ENCODE measurements at places on chromosomes 4 and X.

GRCh38 chrX:125678258-125678657, 358.6 kb downstream of the TEX13C start:
- DNase-seq = no peak

- DNase-seq = no peak
Measured at GRCh38 chr4:61194571-61194970, 5.6 kb upstream of the ADGRL3 start.

DNA sequence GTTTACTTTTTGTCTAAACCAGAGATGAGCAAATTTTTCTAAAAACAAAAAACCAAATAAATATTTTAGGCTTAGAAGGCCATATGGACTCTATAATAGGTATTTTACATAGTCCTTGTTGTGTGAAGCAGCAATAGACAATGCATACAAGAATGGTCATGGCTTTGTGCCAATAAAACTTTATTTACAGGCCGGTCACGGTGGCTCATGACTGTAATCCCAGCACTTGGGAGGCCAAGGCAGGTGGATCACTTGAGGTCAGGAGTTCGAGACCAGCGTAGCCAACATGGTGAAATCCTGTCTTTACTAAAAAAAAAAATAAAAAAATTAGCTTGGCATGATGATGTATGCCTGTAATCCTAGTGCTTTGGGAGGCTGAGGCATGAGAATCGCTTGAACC, 227.6 kb downstream of the CBR4 start:
- DNase-seq = no peak

DNA sequence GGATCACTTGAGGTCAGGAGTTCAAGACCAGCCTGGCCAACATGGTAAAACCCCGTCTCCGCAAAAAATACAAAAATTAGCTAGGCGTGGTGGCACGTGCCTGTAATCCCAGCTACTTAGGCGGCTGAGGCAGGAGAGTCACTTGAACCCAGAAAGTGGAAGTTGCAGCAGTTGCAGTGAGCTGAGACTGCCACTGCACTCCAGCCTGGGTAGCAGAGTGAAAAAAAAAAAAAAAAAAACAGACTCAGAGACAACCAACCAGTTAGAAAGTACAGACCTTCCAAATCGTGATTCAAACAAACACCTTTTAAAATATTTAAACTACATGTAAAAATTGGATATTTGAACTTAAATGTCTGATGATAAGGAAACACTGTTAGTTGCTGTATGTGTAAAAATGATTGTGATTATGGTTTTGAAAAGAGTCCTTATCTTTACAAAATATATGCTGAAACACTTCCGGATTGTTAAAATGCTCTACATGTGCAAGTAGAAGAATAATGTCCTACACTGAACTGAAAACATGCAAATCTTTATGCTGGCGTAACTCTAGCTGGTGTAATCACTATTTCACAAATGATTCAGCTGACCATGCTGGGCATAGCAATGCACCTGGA, 37.8 kb downstream of the SH3KBP1 start:
- no peak for DNase-seq

GRCh38 chrX:130170752-130171445, 863 bp upstream of the RAB33A start:
- DNase-seq = peak; percentile 51

GRCh38 chrX:45070116-45071007, 130.3 kb downstream of the DIPK2B start:
- DNase-seq = no peak

DNA sequence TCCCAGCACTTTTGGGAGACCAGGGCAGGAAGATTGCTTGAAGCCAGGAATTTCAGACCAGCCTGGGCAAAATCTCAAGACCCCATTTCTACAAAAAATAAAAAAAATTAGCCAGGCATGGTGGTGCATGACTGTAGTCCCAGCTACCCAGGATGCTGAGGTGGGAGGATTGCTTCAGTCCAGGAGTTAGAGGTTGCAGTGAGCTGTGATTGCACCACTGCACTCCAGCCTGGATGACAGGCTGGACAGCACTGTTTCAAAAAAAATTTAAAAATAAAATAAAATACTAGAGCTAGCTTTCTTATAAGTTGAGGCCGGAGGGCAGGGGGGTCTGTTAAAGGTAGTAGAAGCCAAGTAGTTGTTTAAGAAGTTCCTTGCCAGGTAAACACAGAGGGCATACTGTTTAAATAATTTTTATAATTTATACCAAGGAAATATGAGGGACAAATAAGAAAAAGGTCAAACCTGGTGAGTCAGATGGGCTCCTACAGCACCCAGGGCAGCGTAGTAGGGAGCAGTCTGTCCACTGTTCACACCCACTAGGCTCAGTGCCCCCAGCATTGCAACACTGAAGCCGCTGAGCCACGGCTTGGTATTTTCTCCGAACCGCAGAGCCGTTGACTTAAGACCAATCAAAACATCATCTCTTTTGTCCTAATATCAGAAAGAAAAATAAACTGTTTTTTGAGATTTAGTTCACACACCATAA, 17.3 kb downstream of the COQ2 start:
- DNase-seq = no peak

- DNase-seq = no peak
Measured at GRCh38 chr4:6480534-6481088, 8.2 kb upstream of the PPP2R2C start.

GRCh38 chr4:25702848-25703247, 47.2 kb downstream of the SLC34A2 start:
- DNase-seq = no peak

DNA sequence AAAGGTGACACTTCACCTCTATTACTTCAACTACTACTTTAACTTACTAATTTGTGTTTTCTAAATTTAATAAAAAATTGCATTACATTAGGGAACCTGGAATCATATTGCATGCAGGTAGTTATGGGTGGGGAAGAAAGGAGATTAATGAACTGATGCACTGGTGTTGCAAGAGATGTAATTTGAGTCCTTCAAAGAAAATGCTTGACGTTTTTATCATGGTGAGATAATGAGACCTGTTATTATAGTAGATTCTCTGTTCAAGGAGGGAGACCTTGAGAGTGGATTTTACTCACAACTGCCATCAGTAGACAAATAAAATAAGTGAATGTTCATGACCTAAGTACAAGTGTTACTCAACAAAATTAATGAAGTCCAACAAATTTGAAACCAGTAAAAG, 26.4 kb upstream of the MED14 start:
- no peak for DNase-seq

- DNase-seq = no peak
Measured at GRCh38 chr4:104726002-104726401, 231.3 kb upstream of the CXXC4 start.

GRCh38 chrX:44459501-44459900, 83.2 kb downstream of the FUNDC1 start:
- DNase-seq = no peak

DNA sequence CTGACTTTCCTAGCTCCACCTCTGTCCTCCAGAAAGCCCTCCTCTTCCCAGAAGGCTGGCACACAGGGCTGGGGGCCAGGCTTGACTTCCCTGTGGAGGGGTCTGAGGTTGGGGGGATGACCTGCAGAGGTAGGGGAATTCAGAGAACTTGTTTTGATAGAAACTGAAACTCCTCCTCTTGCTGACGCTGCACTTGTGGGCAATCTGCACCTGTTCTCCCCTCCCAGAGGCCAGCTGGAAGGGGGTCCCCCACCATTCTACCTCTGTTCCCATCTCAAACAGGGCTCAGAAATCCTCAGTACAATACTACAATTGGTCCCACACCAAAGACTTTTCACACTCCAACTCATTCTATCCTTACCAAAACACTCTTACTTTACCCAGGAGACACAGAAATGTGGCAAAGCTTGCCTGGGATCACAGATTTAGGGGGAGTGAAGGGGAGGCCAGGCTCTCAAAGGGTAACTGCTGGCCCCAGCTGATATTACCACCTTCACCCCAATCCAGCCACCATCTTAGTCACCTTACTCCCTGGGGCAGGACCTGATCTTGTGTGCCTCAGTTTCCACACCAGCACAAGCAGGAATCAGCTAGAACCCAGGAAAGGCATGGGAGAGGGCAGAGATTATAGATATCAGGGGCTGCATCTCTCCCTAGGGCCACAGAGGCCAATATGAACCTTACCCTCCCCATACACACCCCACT, 18.5 kb downstream of the OTUD5 start:
- no peak for DNase-seq

DNA sequence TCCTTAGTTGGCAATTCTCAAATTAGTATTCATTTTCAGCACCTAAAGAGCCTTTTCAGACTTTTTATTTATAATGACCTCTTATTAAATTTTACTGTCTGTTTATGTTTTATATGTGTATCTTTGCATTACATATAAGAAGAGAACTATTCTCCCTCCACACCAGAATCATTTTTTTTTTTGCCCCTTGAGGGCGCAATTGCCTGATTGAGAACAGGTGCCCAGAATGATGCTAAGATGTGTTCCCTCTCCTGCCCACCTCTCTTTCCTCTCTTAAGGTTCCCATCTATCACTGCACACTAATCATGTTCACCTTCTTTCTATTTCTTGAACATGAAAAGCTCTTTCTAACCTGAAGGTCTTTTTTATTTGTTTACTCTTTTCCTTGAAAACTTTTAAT, 44.2 kb upstream of the ADAM29 start:
- DNase-seq = no peak

GRCh38 chr4:116925900-116926457, 159.4 kb downstream of the TRAM1L1 start:
- no peak for DNase-seq

- no peak for DNase-seq
Measured at GRCh38 chrX:1423215-1423614, 29.5 kb downstream of the ASMTL start.

- no peak for DNase-seq
Measured at GRCh38 chr4:188992706-188993105, 853.5 kb downstream of the TRIML1 start.

DNA sequence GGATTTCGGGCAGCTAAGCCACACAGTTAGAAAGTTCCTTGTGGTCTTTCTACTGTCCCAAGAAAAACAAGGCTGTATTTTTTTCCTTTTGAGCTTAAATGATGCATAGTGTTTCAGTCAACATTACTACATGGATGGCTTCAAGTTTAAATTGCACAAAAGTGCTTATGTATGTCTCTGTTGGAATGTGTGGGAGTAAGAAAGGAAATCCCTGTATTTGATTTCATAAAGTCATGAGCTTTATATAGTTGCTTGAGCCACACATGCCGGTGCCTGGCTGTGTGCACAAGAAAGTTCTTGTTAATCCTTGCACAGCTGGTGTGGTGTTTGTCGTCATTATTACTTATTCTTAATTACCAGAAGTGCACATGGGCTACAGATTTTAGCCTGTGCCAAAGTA, 262.2 kb downstream of the ARHGAP10 start:
- DNase-seq = no peak

DNA sequence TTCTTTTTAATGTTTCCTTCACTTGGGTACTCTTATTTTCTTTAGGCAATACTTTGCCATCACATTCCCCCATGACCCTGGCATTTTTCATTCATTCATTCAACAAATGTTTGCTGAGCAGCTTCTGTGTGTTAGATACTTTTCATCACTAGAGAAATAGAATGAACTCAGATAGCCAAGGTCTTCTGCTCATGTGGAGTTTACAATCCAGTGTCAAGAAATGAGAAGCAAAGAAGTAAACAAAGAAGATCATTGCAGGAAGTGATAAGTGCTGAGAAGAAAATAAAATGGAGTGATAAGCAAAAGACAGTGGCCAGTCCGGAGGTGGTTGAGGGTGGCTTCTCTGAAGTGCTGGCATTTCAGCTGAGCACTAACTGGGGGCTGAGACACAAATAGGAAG, 63.1 kb downstream of the LIMCH1 start:
- DNase-seq = no peak

- DNase-seq = no peak
Measured at GRCh38 chr4:48899950-48900349, 6.6 kb downstream of the OCIAD2 start.

DNA sequence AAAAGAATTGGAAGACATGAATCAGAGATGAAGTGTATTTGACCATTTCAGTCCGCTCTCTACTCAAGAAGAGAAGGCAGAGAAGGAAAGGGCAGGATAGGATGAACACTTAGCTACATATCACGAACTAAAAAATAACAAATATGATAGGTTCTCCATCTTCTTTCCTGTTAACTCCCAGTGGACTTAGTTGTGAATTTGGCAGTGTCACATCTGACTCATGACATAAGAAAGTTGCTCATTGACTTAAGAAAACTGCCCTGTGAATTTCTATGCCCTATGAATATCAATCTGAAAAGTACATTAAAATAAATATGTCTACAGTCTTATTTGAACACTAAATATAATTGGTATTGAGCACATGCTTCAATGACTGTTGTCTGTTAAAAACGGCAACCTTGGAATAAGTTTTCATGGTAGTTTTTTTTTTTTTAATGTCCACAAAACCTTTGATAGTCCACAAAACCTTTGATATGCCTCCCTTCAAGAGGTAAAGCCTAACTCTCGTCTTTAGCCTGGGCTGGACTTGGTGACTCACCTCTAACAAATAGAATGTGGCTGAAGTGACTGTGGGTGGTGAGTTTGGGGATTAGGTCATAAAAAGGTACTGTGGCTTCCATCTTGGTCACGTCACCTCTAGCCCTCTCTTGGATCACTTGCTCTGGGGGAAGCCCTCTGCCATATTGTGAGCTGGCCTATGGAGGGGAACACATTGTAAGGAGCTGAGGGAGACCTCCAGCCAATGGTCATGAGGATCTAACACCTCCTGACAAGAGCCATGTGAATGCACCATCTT, 184.7 kb upstream of the S100G start:
- no peak for DNase-seq
